ENCODE measurements at places on chromosomes 2 and 18.

GRCh38 chr2:9170458-9171130 lies 36.0 kb upstream of the ASAP2 start:
- DNase-seq = no peak

DNA sequence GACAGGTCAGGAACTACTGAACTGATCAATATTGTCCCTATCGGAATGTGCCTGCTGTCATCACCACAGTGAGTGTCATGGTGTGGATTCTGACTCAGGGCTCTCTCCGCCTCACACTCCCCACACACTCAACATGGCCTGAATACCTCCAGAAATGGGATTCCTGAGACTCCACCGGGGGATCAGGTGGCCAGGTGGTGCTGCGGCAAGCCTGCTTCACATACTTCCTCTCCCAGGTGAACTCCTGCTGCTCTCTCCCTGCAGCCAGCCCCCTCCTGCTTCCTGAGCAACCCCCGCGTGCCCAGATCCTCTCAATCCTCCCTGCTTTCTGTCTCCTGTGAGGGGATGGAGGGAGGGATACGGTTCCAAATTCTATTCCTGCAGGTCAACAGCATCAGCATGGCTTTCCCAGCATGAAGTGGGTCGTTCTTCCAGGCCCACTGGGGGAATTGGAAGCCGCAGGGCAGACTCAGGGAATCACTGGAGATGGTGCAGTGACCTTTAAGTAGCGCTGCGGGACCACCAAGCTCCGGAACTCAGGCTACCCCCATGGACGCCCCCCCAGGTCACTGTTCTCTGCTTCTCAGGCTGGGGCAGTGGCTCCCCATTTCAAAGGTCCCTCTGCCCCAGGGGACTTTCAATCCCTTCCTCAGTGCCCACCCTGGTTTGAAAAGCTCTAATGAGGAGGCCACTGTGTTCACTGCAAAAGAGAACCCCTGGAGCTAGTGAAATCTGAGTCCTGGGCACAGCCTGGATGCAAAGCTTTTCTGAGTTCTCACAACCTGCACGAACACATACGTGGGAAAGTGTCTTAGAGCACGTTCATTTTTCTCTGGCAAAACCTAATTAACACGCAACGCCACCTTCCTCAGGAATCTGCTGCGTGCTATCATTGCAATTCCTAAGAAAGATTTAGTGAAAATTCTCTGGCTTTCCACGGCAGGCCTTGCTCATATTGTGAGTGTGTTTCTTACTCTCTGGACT lies 168.4 kb downstream of the ZFP36L2 start:
- no peak for DNase-seq

GRCh38 chr2:25178976-25179375 lies 10.6 kb upstream of the POMC start:
- DNase-seq = no peak

- DNase-seq = peak; percentile 36
These were observed 221.8 kb downstream of the INSIG2 start for GRCh38 chr2:118309946-118310680.

DNA sequence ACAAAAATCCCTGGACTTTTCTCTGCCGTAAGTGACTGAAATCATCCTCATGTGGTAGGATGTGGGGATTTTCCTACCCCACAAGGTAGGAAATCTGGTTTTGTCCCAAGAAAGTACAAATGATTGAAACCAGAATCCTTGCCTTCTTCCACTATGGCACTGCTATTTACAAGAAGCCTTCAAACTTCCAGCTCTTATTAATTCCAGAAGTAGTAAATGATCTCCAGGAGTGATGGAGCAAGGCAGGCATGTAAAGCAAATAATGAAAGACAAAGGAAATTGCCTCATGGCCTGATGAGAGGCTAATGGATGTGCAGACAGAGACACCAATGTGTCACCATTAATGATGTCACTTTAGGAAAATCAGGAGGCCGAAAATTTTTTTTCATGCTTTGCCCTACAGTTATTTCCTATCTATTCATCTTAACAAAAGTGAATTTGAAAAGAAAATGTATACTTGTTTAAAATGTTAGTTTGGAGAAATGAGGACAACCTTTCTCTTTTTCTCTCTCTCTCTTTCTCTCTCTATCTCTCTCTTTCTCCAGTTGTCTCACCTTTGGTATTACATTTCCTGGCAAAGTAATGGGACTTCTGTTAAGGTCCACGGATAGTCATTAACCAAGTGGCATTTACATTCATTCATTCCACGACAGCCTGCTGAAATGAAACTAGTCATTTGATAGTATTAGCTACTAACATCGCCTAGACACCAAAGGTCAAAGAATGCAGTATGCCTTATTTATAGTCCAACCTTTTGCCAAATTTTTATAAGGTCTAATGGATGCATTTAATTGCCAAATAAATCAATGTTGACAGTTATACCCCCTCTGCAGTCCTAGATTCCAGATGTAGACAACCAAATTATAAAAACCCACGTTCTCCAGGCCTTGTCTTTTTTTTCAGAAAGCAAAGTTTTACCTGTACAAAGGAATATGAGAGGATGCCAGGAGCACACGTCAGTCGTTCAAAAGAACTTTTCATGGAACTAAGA lies 5.0 kb upstream of the EVA1A start:
- no peak for DNase-seq

DNA sequence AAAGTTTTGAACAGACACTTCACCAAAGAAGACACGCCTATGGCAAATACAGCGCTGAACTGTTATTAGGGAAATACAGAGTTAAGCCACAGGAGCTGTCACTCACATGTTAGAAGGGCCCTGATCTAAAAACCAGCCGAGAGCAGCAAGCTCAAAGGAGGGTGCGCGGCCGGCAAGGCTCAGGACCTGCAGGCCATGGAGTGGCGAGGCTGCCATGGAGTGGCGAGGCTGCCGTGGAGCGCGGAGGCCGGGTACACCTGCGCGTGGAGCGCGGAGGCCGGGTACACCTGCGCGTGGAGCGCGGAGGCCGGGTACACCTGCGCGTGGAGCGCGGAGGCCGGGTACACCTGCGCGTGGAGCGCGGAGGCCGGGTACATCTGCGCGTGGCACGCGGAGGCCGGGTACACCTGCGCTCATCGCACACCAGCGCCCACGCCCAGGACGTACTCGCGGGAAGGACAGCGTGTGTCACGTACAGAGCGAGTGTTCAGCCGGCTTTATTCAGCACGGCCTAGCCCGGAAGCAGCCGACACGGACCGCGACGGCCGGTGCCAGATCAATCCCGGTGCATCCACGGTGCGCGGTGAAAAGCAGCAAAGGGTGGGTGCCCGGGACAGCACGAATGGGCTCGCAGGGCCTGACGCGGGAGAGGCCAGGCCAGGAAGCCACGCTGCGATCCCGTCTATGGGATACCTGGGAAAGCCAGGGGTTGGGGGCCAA lies 68.8 kb downstream of the SLC66A2 start:
- no peak for DNase-seq

GRCh38 chr2:212957624-212958023 lies 193.8 kb downstream of the IKZF2 start:
- DNase-seq = no peak

DNA sequence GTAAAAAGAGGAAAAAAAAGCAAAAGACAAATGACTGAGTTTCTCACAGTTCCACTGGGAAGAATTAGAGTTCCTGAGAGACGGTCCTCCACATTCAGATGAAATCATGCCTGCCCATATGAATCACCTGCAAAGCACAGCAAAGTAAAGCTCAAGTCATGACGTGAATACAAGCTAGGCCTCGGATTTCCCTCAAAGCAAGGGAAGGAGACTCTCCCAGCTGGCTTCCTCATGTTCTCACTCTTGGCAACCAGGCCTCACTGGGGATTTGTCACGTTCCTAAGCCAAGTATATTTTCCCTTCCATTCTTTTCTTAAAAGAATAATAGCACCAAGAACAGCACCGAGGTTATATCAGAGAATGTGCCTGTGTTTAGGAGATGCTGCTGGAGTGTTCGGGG lies 47.0 kb downstream of the CYP27C1 start:
- no peak for DNase-seq

- no peak for DNase-seq
These were observed 942 bp upstream of the ZNF236 start for GRCh38 chr18:76821356-76821874.

DNA sequence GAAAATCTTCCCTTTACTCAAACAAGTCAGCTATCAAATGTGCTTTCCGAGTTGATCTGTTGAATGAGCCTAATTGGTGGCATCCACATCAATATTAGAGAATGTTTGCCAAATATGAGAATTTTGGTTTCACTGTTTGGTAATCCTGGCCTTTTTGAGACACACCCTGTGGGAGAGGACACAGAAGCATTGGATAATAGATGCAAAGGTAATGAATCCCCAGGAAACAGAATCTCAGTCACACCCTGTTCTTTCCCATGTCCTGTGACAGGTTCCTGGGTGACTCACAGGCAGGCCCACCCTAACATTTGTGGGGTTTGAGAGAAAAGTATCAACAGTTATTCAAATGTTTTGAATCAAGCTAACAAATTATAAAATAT lies 99.8 kb upstream of the PELI1 start:
- no peak for DNase-seq

- DNase-seq = no peak
These were observed 764.7 kb downstream of the SATB2 start for GRCh38 chr2:198692907-198693510.

All from stimulated activated CD8-positive, alpha-beta memory T cell treated with anti-CD3 and anti-CD28 coated beads, Interleukin-15, amount 100 ng/mL, for 48 hours (primary cell).